Amygdala (tissue), 56 donors: ENCODE measurements at places on chromosomes 2 and 18.

GRCh38 chr2:84971510-84972206, 697 bp downstream of the KCMF1 start:
- peak; percentile 28 for DNase-seq

DNA sequence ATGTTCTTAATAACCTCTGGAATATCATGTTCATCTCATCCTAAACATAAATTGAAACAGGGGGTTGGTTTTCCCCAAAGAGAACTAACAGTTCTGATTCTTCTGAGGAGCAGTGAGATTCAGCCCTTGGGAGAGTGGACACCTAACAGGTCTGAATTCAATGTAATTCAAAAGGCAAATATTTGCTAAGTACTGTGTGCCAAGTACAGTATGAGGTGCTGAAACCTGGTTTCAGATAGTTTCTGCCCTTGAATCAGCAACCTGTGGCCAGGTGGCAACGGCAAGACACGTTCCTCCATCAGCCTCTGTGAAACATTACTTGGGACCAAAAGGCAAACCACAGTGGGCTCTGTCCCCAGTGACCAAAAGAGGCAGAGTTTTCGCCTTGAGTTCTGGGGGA, 1.3 kb downstream of the LRRC30 start:
- DNase-seq = no peak

- DNase-seq = no peak
Measured at GRCh38 chr18:33184175-33184574, 256.3 kb downstream of the CCDC178 start.

- no peak for DNase-seq
Measured at GRCh38 chr2:19203866-19204265, 154.6 kb downstream of the OSR1 start.

DNA sequence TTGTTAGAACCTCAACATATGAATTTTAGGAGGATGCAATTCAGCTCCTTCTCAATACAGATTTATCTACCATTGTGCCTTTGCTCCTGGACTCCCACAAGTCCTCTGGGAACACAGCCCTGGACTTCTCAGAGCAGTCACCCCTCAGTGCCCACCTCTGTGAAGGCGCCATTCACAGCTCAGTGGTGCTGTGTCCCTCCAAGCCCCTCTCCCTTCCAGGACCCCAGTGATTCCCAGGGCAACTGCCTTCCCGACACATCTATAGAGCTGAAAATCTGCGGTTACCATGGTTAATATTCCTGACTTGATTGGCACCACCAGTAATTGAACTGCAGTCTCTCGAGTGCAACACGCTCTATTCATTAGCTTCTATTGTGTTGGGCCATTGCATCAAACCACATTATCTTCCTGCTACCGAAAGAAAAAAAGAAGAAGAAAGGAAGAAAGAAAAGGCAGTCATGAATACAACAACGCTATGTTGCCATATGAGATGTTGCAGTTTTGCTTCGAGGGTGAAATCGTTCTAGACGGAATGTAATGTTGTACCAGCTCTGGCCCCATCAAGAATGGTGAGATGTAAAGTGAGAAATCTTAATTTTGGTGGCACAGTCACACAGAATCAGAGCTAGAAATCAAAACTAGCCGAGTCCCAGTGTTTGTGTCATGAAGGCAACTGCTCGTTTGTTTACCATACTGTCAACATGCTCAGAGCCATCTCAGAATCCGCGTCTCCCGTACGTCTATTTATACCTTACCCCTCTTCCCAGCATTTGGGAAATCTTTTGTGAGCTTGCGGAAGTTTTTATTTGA, 524.0 kb upstream of the ID2 start:
- no peak for DNase-seq

DNA sequence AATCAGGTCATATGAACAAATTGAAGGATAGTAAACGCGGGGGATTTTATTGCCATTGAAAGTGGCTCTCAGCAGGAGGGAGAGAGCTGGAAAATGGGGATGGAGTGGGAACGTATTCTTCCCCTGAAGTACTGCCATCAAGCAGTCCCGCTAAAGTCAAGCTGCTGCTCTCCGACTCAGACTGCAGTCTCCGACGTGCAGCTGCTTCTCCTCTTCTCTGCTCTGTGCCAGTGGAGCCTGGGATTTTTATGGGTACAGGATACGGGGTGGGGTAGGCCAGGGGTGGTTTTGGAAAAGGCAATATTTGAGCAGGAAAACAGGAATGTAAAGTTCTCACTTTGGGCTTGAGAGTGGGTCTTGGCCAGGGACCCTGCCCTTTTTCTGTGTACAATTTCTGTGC, 33.0 kb downstream of the KCTD18 start:
- no peak for DNase-seq

GRCh38 chr18:58125756-58126155, 81.7 kb downstream of the NEDD4L start:
- no peak for DNase-seq

DNA sequence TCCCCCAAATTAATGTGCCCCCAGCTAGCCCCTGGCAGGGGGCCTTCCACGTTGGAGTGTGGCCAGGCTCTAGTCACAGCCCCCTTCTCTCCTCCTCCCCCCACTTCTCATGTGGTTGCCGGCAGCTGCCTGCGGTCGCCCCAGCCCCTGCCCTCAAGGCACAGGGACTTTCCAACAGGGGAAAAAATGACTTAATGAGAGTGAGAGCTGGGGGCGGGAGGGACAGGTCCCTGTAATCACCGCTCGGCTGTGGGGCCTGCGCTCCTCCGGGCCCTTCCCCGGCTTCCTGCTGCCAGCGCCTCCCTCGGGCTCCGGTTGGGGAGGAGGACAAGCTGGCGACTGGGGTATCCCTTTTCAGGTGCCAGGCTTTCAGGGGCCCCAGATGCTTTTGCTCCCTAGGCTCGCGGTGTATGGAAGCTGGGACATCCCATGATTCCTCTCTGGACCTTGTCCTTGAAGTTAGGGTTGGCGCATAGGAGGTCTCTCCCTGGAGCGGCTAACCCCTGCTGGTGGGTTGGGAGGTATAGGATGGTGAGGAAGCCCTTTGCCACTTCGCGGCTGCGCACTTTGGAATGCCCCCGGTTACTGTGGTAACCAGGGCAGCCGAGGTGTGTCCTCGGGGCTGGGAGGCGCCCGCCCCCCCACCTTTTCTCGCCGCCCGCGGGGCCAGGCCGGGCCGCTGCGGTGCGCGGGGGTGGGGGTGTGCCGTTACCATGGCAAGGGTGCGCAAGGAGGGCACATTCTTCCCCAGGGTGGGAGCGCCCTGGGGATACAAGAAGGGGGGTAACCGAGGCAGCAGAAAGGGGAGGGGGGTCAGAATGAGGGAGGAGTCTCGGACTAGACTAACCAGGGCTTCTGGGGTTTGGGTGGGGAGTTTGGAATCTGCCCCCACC, 16.1 kb downstream of the WNT10A start:
- no peak for DNase-seq

DNA sequence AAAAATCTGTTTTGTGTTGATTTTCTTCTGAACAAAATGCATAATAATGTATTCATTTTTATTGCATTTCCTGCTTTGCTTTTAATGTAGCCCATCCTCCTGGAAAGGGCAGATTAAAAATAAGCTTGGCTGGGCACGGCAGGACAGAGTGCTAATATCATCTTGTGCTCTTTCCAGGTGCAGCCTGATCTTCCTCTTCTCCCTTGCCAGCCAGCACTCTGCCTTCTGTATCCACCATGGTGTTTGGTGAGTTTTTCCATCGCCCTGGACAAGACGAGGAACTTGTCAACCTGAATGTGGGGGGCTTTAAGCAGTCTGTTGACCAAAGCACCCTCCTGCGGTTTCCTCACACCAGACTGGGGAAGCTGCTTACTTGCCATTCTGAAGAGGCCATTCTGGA, 52.3 kb downstream of the KCNS3 start:
- no peak for DNase-seq

GRCh38 chr2:49167131-49167530, 12.8 kb upstream of the FSHR start:
- DNase-seq = no peak

GRCh38 chr2:218405746-218406208, 6.1 kb downstream of the CTDSP1 start:
- DNase-seq = no peak

GRCh38 chr18:44080054-44080453, 600.6 kb upstream of the SETBP1 start:
- DNase-seq = no peak
